Endothelial cell (in vitro differentiated cells): ENCODE measurements at places on chromosomes 1 and 21.

GRCh38 chr1:212286556-212287131 lies 1.4 kb downstream of the PPP2R5A start:
- DNase-seq: no peak

DNA sequence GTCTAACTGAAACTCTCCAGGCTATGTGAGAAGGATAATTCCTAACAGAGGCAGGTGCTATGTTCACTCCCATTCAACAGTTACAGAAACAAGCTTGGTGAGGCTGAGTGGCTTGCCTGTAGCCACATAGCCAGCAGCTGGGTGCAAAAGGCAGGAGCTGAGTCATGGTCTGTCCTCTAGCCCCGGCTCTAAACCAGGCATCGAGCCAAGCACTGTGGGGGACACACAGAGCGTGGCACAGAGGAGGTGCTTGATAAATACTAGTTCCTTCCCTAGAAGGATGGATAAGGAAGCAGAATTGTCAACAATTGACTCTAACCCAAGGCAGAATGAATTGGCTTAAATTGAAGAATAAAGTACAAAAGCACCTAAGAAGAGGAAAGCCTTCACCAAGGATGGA lies 10.4 kb upstream of the KCNA2 start:
- no peak for DNase-seq

DNA sequence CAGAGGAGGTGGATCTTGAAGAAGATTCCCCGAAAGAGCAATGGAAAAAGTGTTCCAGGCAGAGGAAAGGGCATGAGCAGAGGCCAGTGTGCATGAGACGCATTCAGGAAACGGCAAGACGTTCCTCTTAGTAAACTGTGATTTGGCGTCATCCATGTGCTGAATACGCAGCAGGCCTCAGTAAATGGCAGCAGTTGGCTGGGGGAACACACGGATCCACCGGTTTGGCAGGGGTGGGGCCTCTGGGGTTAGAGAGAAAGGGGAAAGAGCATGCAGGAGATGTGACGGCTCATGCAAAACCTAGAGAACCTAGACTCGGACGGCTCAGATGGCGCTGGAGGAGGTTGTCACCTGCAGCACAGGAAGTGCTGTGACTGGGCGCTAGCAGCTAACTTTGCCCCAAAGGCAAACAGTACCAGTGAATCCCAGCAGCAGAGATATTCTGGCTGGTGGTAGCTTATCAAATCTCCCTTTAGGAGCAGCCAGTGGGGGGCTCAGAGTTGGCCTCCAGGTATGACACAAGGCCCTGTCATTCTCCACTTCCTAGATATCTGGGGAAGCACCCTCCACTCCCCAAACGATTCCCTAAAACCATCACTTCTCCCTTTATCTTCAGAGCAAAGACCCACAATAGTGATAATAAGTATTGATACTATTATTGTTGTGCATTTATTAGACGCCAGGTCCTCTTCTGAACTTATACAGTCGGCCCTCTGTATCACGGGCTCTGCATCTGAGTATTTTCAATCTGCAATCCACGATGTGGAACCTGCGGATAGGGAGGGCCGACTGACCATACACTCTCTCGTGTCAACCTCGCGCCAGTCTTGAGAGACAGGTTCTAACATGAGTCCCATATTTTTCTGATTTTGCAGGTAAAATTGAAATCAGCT lies 7.6 kb downstream of the LAPTM5 start:
- no peak for DNase-seq

DNA sequence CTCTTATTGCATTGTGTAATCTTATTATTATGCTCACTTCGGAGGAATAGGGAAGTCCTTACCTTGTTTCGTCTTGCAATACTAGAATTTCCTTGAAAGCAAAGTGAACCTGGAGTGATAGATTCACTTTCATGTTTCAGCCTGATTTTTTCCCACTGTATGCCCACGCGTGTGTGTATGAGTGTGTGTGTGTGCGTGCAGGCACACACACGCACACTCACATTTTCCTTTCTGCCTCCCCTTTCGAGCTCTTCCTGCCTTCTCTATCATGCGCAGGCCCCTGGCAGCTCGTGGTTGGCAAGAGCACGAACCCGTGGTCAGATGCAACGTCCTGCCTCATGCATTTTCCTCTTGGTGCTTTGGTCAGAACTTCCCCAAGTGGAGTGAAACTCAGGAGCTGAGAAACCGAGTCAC lies at the start of gene GCSAML:
Gene GCSAML, plus strand, starts transcription at position 366 of the 414 bp plus-strand sequence. CDS start 58 bp downstream, outside the sequence.
- no peak for DNase-seq

DNA sequence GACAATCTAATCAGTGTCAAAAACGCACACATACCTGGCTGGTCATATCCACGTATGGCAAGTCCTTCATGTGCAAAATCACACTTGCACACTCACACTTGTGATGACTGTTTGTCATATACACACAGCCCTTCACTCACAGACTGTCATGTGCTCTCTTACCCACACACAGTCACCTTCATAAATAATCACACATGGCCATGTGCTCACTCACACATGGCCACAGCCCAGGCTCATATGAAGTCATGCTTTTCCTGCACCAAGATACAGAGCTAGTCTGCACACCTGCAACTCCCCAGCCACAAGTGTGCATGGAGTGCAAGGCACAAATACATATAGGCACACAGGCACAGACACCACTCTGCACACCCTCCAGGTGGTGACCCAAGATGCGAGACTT lies 45.4 kb upstream of the FOXO6 start:
- no peak for DNase-seq

DNA sequence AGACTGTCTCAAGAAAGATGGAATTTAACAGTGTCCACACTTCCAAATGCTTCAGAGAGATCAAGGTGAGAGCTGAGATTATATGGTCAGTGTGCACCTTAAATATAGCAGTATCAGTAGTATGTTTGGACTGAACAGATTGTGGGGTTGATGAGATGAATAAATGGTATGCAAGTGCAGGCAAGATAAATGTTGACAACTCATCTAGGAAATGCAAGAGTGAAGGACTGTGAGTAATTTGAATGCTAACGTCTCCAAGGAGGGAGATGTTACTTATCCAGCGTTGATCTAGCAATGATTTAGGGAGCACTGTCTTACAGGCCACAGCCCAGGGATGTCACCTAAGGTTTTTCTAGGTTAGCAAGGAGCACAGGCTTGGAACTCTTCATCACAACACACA lies 170.7 kb upstream of the GALNT2 start:
- DNase-seq: no peak

DNA sequence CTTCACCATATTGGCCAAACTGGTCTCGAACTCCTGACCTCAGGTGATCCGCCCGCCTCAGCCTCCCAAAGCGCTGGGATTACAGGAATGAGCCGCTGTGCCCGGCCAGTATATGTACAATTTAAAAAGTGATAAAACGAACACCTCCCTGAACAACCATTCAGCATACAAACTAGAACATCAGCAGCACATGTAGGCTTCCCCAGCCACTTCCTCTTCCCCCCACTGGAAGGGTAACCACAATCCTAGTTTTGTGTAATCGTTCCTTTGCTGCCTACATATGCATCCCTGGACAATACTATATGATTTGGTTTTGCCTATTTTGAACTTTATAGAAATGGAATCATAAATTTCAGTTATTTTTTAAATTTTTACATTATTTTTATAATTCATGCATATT lies 60.4 kb downstream of the DESI2 start:
- no peak for DNase-seq

DNA sequence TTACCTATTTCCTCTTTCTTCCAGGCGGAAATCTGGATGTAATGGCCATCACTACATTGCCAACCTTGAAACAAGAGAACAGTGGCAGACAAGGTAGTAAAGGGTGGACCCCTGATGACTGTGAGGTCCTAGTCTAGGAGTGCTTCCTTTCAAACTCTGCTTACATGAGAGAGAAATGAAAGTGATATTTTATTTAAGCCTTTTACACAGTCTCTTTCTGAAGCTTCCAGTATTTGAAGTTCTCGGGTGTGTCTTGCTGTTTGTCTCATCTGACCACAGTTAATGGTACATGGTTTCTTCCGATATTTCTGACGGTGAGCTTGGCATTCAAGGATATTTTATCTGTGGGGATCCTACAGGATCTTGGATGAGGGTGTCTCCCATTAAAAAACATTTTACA lies 215.2 kb downstream of the SLC45A1 start:
- DNase-seq: no peak

GRCh38 chr1:230351983-230352382 lies 74.1 kb downstream of the PGBD5 start:
- DNase-seq: no peak

DNA sequence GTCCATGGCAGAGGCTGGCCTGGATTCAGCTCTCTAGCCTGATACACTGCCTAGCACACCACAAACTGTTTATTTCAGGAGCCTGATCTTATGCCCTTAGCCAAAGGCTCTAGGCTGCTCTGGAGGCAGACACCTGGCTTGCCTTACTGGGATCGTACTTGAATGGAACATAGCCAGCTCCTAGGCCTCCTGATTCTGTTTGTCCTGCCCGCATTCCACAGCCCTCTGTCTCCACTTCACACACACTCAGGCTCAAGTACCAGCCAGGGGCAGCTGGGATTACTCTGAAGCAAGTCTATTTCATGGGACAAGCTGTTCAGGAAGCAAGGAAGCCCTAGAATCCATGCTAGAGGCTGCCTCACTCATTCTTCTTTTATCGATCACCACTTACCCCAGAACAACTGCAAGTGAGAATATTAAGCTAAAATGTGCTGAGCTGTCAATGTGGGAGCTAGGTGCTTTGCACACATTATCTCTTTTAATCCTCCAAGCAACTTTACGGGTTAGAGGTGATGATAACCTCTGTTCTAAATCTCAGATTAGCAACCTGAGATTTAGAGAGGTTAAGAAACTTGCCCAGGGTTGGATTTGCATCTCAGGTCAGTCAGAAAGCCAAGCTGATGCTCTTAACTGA lies 31.1 kb upstream of the CYP4B1 start:
- no peak for DNase-seq

GRCh38 chr1:4131734-4132133 lies 231.7 kb upstream of the C1orf174 start:
- DNase-seq: no peak

GRCh38 chr1:228161362-228161761 lies 4.2 kb upstream of the IBA57 start:
- DNase-seq: no peak

DNA sequence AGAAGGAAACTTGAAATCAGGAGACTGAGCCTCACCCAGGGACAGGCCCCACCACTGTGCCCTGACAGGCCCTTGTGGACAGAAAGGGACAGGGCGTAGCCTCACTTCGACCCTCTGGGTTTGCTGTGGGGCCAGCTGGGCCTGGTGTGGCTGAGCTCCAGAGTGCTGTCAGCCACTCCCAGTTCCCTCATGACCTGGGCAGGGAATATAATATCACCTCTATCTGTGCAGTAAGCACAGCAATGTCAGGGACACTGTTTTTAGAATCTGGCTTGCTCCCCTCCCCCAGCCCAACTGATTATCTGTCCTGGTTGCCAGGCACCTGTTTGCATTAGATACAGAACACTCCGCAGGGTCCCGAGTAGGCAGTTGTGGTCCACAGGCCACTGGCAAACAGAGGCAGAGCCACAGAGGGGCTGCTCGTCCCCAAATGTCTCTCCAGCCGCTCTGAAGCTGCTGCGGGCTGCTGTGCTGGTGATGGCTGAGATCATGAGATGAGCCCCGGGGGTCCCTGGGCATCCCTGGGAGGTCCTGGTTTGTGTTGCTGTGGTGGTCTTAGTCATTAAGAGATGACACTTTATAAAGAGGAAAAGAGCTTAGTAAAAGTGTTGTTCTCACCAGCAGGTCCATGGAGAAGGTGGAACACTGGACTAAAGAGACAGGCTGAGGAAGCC lies 51.6 kb downstream of the ETS2 start:
- DNase-seq: no peak

DNA sequence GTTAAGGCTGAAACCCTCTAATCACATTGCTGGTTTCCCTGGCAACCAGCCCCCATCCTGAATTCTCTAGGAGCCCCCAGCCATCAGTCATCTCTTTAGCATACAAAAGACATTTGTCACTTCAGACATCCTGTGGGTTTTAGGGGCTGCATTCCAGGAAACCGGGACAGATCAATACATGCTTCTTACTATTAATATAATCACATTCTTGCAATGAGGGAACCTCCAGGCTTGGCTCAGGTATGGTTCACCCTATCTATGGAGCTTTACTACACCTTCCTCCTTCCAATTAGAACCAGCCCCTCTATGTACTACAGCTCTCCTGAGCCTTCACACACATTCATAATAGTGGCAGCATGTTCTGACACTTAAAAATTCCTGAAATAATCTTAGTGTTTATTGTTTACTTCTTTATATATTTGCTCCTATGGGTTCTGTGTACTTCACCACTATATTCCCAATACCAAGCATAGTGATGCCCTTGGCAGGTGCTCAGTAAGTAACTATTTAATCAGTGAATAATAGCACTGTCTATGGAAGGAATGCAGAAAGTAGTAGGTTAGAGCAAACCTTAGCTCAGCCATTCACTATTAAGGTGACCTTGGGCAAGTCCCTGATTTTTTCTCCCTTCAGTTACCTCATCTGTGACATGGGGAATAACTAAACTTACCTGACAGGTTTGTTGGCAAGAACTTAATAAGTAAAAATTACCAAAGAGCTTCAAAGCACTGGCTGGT lies 59.6 kb downstream of the ZNF678 start:
- DNase-seq: no peak

DNA sequence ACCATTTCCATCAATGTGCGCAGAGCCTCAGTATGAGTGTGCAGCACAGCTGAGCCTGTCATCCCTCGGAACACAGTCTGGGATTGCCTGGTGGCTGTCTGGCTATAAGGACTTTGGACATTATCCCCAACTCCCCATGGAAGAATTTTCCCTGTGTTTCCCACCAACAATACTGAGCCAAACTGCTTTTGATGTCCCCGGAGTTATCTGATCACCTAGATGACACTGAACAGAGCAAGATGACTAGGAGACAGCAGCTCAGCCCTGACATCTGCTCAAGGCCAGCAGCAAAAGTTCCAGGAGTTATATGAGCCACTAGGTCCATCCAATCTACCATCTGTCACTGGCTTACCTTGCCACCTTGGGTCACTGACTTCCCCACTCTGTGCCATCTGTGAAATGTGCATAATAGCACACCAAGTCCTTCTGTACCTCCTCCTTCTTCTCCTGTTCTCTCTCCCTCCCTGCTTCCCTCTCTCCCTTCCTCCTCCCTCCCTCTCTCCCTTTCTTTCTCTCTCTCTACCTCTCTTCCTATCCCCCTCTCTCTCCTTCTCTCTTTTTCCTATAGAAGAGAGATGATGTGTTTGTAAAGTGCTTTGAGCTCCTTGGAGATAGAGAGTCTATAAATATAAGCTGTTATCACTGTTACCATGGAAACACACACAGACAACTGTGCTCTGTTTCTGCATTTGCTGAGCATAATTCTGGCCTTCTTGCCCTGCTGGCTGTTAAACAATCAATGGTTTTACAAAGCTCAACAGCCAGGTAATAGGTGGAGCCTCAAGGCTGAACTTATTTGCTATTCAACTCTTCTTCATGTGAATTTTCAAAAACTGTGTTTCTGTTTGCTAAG lies 19.7 kb upstream of the ATP1B1 start:
- DNase-seq: no peak
